ENCODE measurements at places on chromosomes 2 and 18.

DNA sequence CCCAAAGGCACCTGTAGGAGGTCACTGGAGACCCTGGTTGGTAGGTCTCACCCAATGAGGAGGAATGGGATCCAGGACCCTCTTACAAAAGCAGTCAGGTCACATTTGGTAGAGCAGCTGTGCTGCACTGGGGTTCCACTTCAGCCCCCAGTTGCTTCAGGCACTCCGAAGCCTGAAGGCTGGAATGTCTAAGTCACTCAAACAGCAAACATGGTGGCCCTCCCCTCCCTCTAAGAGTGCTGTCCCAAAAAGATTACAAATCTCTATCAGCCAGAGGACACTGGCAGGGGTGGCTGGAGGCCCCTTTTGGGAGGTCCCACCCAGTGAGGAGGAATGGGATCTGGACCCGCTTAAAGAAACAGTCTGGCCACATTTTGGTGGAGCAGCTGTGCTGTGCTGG lies 17.7 kb downstream of the MSTN start:
- no peak for DNase-seq

DNA sequence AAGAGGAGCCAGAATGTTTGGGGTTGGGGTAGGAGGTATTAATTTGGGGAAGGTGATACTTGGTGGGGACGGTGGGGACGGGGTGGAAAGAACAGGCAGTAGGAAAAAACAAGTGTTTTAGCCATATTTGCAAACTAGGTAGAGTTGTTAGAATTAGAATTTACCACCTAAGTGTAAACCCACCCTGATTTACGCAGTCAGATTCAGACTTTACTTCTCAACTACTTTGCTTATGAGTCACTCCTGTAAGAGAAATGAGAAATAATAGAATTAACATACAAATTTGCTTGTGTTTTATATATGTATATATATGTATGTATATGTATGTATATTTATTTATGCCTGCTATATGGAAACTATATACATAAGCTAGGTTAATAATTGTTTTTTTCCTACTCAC lies 1168.2 kb upstream of the ZEB2 start:
- no peak for DNase-seq

- DNase-seq: no peak
Observed at GRCh38 chr2:67616749-67617148, 219.6 kb downstream of the ETAA1 start.

- DNase-seq: no peak
Observed at GRCh38 chr2:120866483-120867140, 130.9 kb downstream of the GLI2 start.

DNA sequence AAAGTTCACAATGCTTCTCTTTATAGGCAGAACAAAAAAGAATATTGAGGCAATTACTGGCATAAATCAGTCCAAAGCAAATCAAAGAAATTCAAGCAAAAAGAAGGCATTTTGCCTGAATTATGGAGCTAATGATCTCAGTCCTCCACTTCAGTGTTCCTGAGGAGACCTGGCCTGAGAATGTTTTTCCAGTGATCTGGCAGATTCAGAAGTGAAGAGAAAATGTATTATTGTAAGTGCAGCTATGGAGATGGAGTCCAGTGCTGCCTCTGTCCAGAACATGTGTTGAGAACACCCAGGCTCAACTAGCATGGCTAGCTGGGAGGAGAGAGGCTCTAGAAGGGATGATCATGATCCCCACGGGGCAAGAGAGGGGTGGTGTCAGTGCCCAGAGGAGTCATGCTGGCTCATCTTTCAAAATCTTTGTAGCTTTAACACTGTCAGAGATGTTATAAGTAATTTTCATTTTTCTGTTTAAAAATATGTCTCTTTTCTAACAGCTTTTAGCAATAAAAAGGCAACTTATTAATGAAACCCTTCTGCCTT lies 367.0 kb upstream of the RAB12 start:
- no peak for DNase-seq

GRCh38 chr18:55897091-55897689 lies 309.2 kb upstream of the TCF4 start:
- no peak for DNase-seq

DNA sequence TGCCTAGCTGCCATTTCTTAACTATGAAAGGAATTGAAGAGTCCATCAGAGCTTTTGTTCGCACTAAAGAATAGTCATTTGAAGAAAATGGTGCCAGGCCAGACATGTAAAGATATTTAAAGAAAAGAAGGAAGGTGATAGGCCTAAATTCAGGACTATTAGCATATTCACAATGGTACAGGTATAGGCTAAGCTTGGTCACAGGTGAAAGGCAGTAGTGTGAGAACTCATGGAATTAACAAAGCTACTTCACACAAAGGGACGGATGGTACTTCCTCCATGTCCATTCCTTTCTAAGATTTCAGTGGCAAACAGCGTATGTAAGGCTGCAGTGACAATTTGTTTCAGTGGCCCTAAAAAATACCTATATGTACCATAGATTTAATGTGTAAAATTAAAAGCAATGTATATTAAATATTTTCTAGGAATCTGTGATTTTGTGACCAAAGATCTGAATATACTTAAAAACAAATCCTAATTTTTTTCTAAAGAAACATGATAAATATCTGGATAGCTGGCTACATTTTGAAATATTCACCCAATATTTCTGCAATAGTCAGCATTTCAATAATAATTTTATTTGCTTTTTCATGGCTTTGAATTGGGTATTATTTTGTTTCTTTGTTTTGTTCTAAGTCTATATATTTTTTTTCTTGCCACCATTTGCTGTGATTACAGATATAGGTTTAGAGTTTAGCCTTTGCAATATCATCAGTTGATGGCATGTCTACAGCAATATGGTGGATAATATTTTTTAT lies 116.1 kb downstream of the CAMKMT start:
- no peak for DNase-seq

- no peak for DNase-seq
Observed at GRCh38 chr2:74617122-74617521, 31.0 kb downstream of the M1AP start.

- DNase-seq: no peak
Observed at GRCh38 chr18:65568866-65569265, 181.9 kb upstream of the CDH7 start.

DNA sequence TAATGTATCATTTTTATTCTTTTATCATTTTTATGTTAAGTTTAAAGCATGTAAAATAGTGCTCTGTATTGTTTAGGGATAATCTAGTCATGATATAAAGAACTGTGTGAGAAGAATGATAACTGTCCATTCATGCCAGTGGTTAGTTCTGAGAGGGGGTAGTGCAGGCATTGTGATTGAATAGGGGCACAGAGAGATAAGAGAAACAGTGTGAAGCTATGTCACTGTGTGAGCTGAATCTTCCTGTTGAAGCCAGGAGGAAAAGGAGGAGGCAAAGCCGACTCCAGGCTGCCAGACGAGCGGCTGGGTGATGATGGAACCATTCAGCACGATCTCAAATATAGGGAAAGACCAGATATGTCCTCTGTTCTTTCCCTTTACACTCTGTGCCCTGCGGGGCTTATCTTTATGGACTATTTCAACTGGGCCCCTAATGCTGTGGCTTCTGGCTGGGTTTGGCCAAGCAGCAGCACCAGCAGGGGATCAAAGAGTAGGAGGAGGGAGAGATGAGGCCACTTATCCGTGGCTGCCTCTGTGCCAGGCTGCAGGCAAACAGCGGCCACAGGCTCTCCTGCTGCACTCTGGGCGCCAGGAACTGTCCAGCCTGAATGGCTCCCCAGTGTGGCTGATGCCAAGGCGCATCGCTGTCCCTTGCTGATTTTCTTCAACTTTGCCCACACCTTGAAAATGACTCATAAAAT lies 128.0 kb downstream of the SPP2 start:
- DNase-seq: no peak

GRCh38 chr2:151193576-151193975 lies 68.1 kb downstream of the RBM43 start:
- DNase-seq: no peak

Measured in T-helper 1 cell (primary cell).